Activated CD8-positive, alpha-beta memory T cell treated with anti-CD3 and anti-CD28 coated beads, Interleukin-2, amount 10 ng/mL, durations not matched to agents 7 days and 5 days (primary cell): ENCODE measurements at places on chromosomes 11 and 22. TPM values are rescaled to one million over a fixed set of nuclear protein-coding genes. Genes with fewer than 3 reads are reported as not detected.

DNA sequence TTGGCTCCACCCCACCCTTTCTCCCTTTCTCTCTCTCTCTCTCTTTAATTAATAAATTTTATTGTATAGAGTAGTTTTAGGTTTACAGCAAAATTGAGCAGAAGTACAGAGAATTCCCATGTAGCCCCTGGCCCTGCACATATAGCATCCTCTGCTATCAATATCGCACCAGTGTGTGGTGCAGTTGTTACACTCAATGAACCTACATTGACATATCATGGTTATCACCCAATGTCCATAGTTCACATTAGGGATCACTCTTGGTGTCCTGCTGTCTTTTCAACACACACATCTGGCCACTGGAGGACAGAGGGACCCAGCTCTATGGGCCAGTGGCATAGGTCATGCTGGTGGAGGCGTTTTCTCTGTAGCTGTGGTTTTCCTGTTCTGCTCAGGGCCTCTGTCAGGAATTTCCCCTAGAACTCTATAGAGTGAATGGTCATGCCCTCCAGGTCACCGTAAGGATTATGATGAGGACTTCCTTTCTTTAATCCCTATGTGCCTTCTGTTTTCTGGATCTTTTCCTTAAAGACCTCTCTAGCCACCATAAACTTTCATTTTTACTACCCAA is 98.2 kb upstream of the NAV2 start:
- no peak overlapping the region for H3K4me3 ChIP-seq
- no peaks in the 10 kb centered on the region for H3K27me3 ChIP-seq
- DNase-seq: no peak
- H3K27ac ChIP-seq: no peak overlapping the region
- H3K36me3 ChIP-seq: no peaks in the 10 kb centered on the region

DNA sequence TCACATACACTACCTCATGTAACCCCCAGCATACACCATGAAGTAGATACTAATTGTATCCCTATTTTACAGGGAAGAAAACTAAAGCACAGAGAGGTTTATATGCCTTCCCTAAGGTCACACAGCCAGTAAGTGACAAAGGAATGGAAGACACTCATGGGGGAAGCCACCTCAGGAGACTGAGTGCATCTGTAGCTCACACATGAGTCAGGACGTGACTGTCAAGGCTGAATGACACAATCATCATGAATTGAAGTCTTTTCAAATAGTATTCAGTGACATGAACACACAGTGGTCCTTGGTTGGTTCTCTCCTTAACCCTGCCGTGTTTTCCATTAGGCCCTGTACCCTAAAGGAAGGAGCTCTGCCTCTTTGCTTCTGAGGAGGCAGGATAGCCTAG is 463.0 kb downstream of the NTM start:
- H3K27ac ChIP-seq: no peak overlapping the region
- H3K4me1 ChIP-seq: no peaks in the 10 kb centered on the region
- H3K4me3 ChIP-seq: no peak overlapping the region
- H3K36me3 ChIP-seq: no peaks in the 10 kb centered on the region
- H3K27me3 ChIP-seq: no peaks in the 10 kb centered on the region
- no peak for DNase-seq

- no peak overlapping the region for H3K4me3 ChIP-seq
- no peak for DNase-seq
- H3K36me3 ChIP-seq: no peaks in the 10 kb centered on the region
- H3K27me3 ChIP-seq: no peaks in the 10 kb centered on the region
Measured at GRCh38 chr11:92897487-92897886, 72.0 kb upstream of the MTNR1B start.

DNA sequence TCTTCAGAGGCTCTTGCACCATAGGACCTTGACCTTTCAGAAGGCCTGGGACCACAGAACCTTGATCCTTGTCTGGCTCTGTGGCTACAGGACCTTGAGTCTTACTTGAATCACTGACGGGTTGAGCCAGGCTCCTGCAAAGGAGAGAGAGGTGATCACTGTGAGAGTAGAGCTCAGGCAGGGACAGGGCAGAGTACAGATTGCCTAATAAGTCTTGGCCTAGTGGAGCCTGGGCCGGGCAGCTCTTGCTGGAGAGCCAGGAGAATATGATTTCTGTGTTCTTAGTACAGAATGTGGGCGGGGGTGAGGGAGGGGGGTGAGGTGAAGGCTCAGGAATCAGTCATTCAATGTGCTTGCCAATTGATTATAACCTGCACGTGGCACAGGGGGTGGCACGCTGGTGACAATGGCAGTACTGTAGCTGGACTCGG is 26.0 kb downstream of the SERPINH1 start:
- peaks cover 8% of the 10 kb centered on the region for H3K4me1 ChIP-seq
- no peaks in the 10 kb centered on the region for H3K36me3 ChIP-seq
- peaks cover 9% of the 10 kb centered on the region for H3K27me3 ChIP-seq
- H3K27ac ChIP-seq: no peak overlapping the region

- H3K27ac ChIP-seq: no peak overlapping the region
- H3K36me3 ChIP-seq: no peaks in the 10 kb centered on the region
- no peak overlapping the region for H3K4me3 ChIP-seq
- DNase-seq: no peak
Measured at GRCh38 chr11:34546511-34547209, 33.1 kb upstream of the ELF5 start.

- no peak overlapping the region for H3K4me3 ChIP-seq
- DNase-seq: no peak
- H3K27ac ChIP-seq: no peak overlapping the region
- H3K36me3 ChIP-seq: no peaks in the 10 kb centered on the region
Measured at GRCh38 chr11:23023319-23023718, 163.0 kb upstream of the CCDC179 start.

- no peaks in the 10 kb centered on the region for H3K27me3 ChIP-seq
- H3K27ac ChIP-seq: peak overlapping the region; percentile 80
- no peak for DNase-seq
- H3K4me3 ChIP-seq: peak overlapping the region; percentile 86
- peaks cover 24% of the 10 kb centered on the region for H3K4me1 ChIP-seq
Measured at GRCh38 chr11:841981-842369, 354 bp downstream of the POLR2L start.

DNA sequence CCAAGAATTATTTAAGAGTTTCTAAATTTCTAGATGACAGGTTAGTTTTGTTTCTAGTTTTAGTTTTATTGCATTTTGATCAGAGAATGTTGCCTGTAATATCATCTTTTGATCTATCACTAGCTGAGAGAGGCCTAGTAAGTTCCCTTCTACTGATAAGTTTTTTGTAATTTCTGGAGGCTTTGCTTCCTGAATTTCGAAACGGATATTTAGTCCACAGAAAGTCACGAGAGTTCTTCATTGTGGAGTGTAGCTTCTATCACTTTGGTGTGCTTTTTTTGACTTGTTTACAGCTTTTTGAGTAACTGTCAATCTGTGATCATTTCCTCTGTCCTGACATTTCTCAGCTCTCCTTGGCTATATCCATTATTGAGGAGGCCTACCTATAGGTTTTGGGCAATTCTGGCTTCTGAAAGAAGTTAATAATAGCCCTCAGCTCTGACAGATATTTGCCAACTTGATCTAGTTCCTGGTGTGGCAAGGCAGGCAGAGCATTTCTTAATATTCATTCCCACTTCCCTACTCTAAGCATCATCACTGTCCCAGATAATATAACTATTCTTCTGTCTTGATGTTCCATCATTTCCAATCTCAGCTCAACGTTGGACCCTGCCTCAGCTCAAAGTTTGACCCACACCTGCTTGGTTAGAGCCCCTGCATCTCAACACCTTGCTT is 171.3 kb downstream of the BLID start:
- H3K4me3 ChIP-seq: no peak overlapping the region
- DNase-seq: no peak
- H3K27me3 ChIP-seq: no peaks in the 10 kb centered on the region
- no peaks in the 10 kb centered on the region for H3K4me1 ChIP-seq
- H3K27ac ChIP-seq: no peak overlapping the region

- H3K27ac ChIP-seq: no peak overlapping the region
- no peaks in the 10 kb centered on the region for H3K27me3 ChIP-seq
- no peaks in the 10 kb centered on the region for H3K4me1 ChIP-seq
- no peaks in the 10 kb centered on the region for H3K36me3 ChIP-seq
Measured at GRCh38 chr11:91686281-91686680, 538.3 kb upstream of the FAT3 start.

- no peak overlapping the region for H3K27ac ChIP-seq
- H3K36me3 ChIP-seq: no peaks in the 10 kb centered on the region
- DNase-seq: no peak
- peaks cover 15% of the 10 kb centered on the region for H3K27me3 ChIP-seq
- no peaks in the 10 kb centered on the region for H3K4me1 ChIP-seq
- no peak overlapping the region for H3K4me3 ChIP-seq
Measured at GRCh38 chr11:14029971-14030920, 67.7 kb downstream of the SPON1 start.

- peaks cover 56% of the 10 kb centered on the region for H3K4me1 ChIP-seq
- no peak for DNase-seq
- H3K27me3 ChIP-seq: peaks cover 25% of the 10 kb centered on the region
- peaks cover 4% of the 10 kb centered on the region for H3K36me3 ChIP-seq
Measured at GRCh38 chr11:119336744-119337469, 2.6 kb downstream of the RNF26 start.

DNA sequence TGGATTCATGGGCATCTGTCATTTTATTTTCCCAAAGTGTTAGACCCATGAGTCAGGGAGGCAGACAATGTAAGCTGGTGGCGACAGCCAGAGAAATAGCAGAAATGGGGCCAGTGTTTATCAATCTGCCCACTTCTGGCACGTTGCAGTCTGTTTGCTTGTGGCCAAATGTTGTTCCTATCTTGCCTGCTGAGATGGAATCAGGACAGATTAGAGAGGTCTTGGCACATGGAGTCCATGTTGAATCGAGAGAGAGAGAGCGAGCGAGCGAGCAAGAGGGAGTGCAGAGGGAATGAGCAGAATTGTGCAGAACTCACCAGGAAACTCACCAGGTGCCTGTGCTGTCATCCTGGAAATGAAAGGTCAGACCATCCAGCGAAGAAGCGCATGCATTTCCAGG is 21.9 kb upstream of the PARVG start:
- no peaks in the 10 kb centered on the region for H3K27me3 ChIP-seq
- no peak for DNase-seq
- H3K4me1 ChIP-seq: no peaks in the 10 kb centered on the region
- H3K27ac ChIP-seq: no peak overlapping the region
- H3K4me3 ChIP-seq: no peak overlapping the region

DNA sequence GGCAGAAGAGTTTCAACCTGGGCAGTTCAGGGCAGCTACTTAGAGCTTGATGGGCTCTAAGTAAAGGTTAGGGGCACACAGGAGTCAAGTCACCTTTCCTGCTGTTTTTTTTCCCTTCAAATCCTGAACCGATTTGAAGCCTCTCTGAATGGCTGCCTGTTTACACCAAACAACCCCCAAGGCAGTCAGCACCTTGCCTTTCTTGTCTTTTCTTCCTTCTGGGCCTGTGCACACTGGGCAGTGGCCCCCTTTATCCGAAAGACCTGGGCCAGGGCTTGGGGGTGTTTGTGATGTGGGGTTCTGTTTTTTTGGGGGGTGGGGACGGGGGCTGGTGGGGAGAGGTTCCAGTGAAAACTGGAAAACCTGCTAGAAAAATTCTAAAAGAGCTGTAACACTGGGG is 4.3 kb downstream of the RSPH14 start:
- peak overlapping the region; percentile 92 for H3K27ac ChIP-seq
- H3K4me3 ChIP-seq: no peak overlapping the region
- no peak for DNase-seq
- no peaks in the 10 kb centered on the region for H3K27me3 ChIP-seq
- no peaks in the 10 kb centered on the region for H3K36me3 ChIP-seq
- peaks cover 51% of the 10 kb centered on the region for H3K4me1 ChIP-seq

- no peak overlapping the region for H3K4me3 ChIP-seq
- DNase-seq: no peak
- no peak overlapping the region for H3K27ac ChIP-seq
- no peaks in the 10 kb centered on the region for H3K36me3 ChIP-seq
Measured at GRCh38 chr11:124346311-124346955, 26.4 kb upstream of the OR8D2 start.

- peaks cover 7% of the 10 kb centered on the region for H3K27me3 ChIP-seq
- no peaks in the 10 kb centered on the region for H3K36me3 ChIP-seq
- H3K4me3 ChIP-seq: no peak overlapping the region
- H3K4me1 ChIP-seq: no peaks in the 10 kb centered on the region
- no peak for DNase-seq
- H3K27ac ChIP-seq: no peak overlapping the region
Measured at GRCh38 chr22:26245001-26245400, 75.7 kb downstream of the SEZ6L start.

GRCh38 chr22:30628491-30628890 is 7.1 kb upstream of the SLC35E4 start:
- H3K36me3 ChIP-seq: no peaks in the 10 kb centered on the region
- H3K4me3 ChIP-seq: no peak overlapping the region
- no peaks in the 10 kb centered on the region for H3K27me3 ChIP-seq
- H3K4me1 ChIP-seq: no peaks in the 10 kb centered on the region

DNA sequence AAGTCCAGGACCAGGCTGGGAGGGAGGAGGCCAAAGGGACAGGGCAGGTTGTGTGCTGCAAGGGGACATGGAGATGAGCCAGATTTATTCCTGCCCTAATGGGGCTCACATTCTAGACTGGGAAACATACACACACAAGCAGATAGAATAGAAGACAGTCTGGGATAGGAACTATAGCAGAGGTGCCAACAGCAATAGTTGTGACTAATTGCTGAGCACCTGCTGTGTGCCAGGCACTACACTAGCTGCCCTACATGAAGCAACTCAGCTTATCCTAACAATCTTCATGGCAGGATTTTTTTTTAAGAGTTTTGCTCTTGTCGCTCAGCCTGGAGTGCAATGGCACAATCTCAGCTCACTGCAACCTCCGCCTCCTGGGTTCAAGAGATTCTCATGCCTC is 11.4 kb downstream of the MOGAT2 start:
- peaks cover 2% of the 10 kb centered on the region for H3K27me3 ChIP-seq
- no peak for DNase-seq

DNA sequence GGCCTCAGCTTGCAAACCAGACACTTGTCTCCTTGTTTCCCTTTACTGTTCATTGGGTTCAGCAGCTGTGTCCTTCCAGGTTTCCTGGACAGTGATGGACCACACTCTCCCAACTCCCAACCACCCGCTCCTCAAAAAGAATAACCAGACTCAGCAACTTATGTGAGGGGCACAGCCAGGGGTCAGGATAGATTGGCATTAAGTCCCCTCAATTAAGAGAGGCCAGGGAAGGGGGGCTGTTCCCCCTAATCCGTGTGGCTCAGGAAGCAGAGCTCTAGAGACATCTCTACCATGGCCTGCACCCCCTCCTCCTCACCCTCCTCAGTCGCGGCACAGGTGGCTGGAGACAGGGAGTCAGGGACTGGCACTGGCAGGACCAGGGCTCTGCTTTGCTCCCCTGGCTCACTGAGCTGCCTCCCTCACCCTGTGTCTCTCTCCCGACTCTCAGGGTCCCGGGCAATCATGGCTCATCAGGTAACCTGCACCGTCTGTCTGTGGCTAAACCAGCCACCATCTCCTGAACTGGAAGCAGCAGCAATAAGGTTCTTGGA is 111.7 kb downstream of the ZNF280B start:
- H3K27ac ChIP-seq: no peak overlapping the region
- H3K4me3 ChIP-seq: no peak overlapping the region
- H3K27me3 ChIP-seq: peaks cover 33% of the 10 kb centered on the region
- no peaks in the 10 kb centered on the region for H3K4me1 ChIP-seq
- H3K36me3 ChIP-seq: no peaks in the 10 kb centered on the region

Gene RAB30
- total RNA-seq: 7.7 TPM

Gene IL18
- total RNA-seq: 0.33 TPM

Gene CSRP3
- not detected for total RNA-seq

Gene BRSK2
- total RNA-seq: not detected

Gene OR5B21
- total RNA-seq: 0.96 TPM

Gene MUC6
- total RNA-seq: not detected

Gene FAT3
- total RNA-seq: not detected

Gene P4HA3
- total RNA-seq: not detected

Gene C11orf91
- total RNA-seq: not detected
